Spinal cord (tissue), 10 donors: ENCODE measurements at places on chromosomes 6 and 20.

GRCh38 chr20:38270869-38271605 is 10.5 kb upstream of the KIAA1755 start:
- no peak for DNase-seq

- no peak for DNase-seq
These were observed 53.8 kb upstream of the GMPR start for GRCh38 chr6:16184551-16184950.

DNA sequence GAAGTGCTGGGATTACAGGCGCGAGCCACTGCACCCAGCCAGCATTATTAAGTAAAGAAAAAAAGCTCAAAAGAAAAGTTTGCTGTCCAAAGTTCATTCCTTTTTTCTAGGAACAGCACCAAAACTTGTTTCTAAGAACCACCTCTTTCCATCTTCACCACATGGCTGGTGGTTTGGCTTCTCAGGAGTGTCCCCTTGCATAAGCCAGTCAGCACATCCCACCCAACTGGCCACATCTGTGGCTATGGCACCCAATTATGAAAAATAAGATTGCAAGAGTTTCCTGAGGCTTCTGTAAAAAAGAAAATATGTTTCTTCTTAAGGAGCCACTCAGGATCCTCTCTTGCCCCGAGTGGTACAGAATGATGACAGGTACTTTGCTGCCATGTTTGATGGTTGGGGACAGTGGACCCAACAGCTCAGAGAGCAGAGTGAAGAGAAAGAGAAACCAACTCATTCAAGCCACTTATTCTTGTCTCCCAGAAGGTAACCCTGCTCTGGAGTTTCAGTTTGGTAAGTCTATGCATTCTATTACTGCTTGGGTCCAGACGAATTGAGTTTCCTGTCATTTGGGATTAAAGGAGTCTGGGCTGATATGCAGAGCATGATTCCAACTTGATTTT is 65.3 kb downstream of the PSMB1 start:
- no peak for DNase-seq

DNA sequence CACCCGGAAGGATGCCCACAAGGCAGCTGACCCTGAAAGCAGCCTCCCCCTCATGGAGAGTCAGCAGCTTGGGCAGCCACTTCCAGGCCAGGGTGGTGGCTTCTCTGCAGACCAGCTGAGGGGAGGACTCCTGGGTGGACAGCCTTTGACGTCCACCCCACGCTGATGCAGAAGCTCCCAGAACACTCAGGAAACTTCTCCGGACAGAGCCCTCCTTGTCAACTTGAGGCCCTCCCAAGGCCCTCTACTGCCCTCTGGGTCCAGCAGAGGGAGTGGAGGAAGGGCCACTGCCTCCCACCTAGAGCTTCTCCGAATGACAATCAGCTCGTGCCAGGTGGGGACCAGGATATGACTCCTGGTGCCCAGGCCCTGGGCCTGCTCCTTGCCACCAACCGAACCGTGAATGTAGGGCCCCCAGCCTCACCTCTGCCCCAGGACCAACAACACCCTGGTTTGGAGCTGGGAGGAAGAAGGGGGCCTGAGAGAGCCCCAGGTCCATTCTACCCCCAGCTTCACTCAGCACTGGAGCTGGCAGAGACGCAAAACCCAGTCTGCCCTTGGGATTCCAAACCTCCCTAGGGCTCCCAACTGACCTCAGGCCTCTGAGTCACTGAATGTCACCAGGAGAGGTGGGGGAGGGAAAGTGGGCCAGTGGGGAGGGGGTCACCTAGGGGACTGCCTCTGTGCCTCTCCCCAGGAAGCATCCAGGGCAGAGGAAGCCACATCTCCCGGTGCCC is 10.9 kb upstream of the SLC22A7 start:
- DNase-seq, result no peak

- no peak for DNase-seq
These were observed 2.0 kb downstream of the FNDC1 start for GRCh38 chr6:159170999-159171712.

- no peak for DNase-seq
These were observed 4.4 kb downstream of the LRRC73 start for GRCh38 chr6:43505718-43506117.

GRCh38 chr6:161095916-161096315 is 104.3 kb downstream of the MAP3K4 start:
- DNase-seq, result no peak

GRCh38 chr6:148874698-148875293 is 128.0 kb downstream of the UST start:
- DNase-seq, result no peak

DNA sequence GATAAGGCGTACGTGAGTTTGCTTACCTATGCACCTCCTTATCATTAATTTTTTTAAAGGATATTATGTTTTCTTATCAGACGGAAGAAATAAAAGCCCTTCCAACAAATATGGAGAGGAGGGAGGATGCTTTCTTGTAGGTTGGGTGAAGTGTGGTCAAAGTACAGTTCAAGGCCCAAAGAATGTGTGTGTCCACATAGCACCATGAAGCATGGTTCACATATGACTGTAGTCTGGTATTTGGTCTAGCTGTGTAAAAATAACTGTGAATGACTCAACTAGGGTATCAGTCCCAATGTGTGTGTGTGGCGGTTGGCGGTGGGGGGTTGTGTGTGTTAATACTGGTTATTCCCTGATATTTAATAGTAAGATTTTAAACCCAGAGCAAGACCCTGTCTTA is 212.7 kb downstream of the TMEM242 start:
- no peak for DNase-seq

DNA sequence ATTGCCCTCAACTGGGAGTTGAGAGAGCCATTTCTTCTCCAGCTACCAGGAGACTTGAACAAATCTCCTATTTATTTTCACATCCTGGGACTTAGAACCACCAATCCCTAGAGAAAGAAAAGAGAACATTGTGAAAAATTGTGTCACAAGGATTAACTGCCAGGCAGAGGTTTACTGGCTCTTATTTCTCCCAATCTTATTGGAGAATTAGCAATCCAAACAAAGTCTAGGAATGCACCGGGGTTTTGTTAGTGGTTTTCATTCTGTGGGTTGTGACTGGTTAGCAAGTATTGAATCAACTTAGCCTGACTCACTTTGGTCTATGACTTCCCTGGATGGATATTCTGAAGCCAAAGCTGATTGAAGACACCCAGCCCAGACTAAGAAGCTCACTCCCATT is 21.2 kb upstream of the ENPP5 start:
- DNase-seq, result no peak

DNA sequence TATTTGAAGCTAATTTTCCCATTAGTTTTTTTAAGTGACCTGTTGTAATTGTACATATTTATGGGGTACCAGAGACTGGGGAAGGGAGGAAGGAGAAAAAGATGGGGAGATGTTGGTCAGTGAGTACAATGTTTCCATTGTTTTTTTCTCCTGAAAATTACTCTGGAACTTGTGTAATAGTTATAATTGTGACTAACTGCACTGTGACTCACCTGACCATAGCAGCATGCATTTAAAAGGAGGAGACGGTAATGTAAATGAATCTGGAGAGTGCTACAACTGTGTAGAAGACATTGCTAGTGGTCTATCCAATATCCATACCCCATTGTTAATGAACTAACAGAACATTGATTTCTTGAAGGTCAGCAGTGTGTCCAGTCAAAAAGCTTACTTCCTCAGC is 133.4 kb downstream of the RFPL4B start:
- DNase-seq, result no peak
